Glomerular endothelial cell (primary cell): ENCODE measurements at places on chromosomes 1 and 21. TPM values are rescaled to one million over a fixed set of nuclear protein-coding genes. Genes with fewer than 3 reads are reported as not detected.

- DNase-seq = no peak
These were observed 52.0 kb upstream of the TACSTD2 start for GRCh38 chr1:58629031-58629462.

DNA sequence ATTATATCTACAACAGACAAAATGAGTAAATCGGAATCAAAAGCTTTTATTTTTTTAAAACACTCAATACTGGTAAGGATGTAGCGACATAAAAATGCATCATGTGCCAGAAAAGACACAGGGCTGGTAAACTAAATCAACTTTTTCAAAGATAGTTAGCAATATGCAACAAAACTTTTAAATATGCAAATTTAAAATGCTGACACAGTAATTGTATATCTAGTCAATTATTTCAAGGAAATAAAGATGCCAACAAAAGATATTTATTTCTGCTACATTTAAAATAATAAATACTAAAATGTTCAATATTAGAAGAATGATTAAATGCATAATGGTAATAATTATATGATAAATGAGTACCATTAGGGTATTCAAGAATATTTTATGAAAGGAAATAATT is 295.1 kb downstream of the SMYD3 start:
- no peak for DNase-seq

GRCh38 chr21:32325706-32326105 is 27.1 kb downstream of the MRAP start:
- DNase-seq = no peak

The SPATA21 gene
- not detected in 2 replicates for total RNA-seq

The PLEKHA6 gene
- total RNA-seq = 0.93 and 1.9 TPM in 2 replicates

DNA sequence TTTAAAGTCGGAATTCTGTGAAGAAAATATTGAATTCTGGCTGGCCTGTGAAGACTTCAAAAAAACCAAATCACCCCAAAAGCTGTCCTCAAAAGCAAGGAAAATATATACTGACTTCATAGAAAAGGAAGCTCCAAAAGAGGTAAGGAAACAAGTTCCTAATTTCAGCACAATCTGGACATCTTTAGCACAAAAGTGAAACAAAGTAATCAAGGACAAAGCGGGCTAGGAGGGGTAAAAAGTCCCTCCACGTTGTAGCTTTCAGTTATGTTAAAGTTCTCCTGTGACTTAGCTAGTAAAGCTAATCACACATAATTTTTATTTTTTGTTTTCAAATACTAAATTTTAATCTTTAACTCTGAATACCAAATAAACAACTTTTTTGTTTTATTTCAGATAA is 2.2 kb downstream of the RGS2 start:
- no peak for DNase-seq

GRCh38 chr1:61244114-61244513 is 161.8 kb downstream of the NFIA start:
- DNase-seq = no peak

The MFSD2A gene
- total RNA-seq = 4.4 and 6.9 TPM in 2 replicates

- no peak for DNase-seq
These were observed 51.6 kb upstream of the CNTN2 start for GRCh38 chr1:204991342-204991844.

The DVL1 gene
- 56.5 and 56.9 TPM in 2 replicates for total RNA-seq
